ENCODE measurements at places on chromosomes 12 and 14.

DNA sequence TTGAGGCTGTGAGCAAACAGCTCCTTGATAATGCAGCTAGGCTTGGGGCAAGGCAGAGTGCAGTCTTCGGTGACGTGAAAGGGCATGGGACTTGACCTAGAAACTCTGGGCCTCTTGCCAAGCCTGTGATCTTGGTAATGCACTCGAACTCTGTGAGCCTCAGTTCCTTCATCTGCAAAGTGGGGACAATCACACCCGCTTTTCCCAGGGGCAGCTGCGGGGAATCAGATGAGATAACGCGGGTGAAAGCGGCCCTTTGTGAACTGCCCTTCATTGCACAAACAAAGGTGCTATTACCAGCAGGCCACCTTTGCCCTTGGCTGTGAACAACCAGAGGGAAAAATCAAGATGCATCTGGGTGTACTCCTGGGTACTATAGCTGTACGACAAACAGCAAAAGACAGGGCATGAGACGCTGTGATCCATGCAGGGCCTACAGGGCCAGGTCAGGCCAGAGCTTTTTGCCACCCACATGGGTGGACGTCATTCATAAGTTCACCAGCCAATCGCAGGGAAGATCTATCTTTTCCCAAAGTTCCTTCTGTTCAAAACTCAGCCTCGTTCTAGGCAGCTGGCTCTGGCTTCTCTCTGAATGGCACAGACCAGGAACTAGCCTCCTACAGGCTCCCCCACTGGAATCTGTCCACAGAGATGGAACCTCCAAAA, 3.2 kb downstream of the MSI1 start:
- no peak for DNase-seq

- DNase-seq = no peak
These were observed 63.5 kb downstream of the KITLG start for GRCh38 chr12:88516811-88517210.

GRCh38 chr14:102798926-102799325, 21.7 kb downstream of the TRAF3 start:
- no peak for DNase-seq

DNA sequence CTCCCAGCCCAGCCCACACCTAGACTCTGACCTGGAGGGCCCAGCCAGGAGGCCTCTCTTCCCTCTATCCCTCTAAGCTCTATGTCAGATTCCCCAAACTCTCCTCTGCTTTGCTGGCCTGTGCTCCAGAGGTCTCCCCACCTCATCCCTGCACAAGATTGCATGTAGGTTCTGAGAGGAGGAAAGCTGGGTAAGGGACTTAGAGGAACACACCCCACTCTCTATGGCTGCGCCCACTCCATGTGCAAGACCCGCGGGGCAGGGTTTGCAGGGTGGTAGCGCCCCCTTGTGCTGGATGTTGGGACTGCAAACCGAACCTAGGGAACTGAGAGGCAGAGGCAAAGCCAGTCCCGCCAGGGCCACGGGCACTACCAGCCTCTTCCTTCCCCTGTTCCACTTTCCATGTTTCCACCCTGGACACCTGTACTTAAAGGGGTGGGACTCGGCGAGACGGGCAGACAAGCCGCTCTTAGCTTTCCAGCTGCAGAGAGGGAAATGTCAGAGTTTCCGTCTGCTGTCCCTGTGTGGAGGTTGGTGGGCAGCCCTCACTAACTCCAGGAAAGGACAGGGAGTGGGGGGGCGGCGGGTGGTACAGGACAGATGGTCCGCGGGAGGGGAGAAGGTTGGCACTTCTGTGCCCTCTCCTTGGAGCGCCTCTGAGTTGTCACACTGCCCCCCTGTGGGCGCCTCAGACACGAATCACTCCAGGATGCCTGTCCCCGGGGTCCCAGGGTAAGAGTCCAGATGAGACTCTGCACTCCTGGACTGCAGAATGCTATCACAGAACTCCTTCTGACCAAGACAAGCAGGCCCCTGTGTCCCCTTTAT, 16.8 kb downstream of the MMP14 start:
- DNase-seq = peak; percentile 79

DNA sequence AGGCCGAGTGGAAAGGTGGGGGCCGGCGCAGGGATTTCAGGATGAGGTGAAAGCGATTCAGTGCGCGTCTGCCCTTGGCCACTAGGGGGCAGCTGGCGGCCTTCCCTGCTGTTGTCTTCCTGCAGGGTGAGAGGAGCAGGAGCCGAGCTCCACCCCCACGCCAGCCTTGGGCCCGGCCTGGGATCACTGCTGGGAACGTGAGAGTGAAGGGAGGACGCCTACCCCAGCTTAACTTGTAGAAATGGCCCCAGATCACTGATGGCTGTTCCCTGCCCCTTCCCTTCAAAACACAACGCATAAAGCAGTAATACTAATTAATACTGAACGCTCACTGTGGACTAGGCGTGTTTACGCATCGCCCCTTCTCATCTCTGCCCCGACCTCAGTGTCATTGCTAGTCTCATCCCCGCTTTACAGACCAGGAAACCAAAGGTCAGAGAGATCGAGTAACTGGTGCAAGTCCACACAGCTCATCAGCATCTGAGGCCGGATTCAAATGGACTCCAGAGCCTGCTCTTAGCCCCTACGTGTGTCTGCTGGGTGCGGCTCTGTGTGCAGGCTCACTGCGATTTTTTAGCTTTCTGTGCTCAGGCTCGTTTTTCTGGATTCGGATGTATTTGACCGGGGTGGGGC, 24.3 kb downstream of the MVK start:
- DNase-seq = peak; percentile 78

GRCh38 chr12:67504026-67504425, 144.5 kb upstream of the DYRK2 start:
- DNase-seq = no peak

GRCh38 chr12:70784042-70784668, 136.4 kb downstream of the PTPRR start:
- DNase-seq = no peak

DNA sequence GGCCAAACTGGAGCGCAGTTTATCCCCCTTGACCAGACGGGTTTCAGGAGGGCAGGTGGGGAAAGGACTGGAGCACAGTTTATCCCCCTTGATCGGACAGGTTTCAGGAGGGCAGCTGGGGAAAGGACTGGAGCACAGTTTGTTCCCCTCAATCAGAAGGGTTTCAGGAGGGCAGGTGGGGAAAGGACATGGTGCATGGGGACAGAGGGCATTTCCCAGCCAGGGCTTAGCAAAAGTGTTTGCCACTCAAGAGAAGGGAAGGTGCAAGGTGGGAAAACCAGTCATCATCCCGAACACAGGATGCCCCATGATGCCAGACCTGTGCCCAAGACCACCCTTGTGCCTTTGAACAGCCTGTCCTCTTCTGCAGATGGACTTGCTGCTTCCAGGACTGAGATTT, 54.7 kb downstream of the SPTB start:
- DNase-seq = no peak

DNA sequence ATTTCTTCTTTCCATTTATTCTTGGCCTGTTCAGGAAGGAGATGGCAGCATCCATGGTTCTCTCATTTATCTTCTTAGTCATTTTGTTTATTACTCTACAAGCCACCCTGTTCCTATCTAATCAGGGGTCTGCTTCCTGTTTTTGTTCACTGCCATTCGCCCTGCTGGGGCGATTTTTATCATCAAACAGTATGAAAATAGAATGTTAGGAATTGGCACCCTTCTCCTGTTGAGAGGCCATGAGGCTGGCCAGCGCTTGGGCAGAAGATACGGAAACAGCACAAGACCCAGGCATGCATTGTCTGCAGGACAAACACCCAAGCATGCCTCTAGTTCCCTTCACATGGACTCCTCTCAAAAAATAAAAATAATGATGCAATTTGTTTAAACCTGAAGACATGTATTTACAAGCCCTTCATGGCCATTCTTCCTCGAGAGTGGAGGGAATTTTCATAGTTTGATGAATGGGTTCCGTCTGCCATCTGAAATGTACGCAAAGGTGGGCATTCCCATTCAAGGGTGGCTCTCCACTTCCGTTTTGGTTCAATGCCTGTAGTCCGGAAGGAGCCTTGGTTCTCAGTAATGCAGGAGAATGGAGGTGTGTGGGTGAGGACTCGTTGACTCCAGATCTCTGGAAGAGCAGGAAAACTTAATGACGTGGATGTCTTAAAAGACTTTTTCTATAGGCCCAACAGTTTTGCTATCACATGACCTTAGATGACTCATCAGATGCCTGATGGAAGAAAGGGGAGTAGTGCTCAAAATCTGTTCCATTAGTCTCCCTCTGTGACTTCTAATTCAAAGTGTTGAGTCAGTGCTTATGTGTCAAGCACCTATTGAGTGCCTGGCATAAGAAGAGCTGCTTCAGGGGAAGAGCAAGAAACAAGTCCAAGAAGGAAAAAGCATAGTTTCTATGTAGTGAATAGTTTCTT, 252.4 kb upstream of the TBX3 start:
- no peak for DNase-seq

- no peak for DNase-seq
These were observed 253.0 kb downstream of the KTN1 start for GRCh38 chr14:55832974-55833373.

DNA sequence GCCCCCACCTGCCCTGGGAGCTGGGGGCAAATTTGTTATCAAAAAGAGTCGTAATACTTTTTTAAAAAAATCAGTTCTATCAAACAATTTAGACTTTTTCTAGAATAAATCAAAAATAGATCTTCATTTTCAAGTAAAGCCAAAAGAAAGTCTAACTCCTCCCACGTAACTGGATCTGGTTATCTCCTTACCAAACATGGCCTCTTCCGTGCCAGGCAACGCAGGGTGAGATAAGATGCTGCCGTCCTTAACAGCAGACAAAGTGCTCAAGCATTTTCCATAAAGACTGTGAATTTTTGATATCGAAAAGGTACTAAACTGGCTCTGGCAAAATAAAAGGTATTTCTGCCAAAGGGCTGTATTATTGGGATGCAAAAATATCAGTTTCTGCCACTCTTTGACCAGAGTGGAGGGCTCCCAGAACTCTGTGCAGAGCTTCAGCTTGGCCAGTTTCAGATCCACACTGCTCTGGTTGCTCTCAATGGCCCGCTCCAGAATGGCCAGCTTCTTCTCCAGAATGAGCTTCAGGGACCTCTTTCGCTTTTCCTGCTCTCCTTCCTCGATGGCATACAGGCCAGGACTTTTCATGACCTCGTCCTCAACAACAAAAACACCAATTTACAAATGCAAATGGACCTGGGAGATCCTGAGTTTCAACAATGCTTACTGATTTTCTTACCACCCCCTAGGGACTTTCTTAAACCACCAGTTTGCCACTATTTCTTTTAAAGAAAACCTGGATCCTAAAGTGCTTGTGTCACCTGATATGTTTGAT, 29.0 kb downstream of the NRDE2 start:
- DNase-seq = no peak

DNA sequence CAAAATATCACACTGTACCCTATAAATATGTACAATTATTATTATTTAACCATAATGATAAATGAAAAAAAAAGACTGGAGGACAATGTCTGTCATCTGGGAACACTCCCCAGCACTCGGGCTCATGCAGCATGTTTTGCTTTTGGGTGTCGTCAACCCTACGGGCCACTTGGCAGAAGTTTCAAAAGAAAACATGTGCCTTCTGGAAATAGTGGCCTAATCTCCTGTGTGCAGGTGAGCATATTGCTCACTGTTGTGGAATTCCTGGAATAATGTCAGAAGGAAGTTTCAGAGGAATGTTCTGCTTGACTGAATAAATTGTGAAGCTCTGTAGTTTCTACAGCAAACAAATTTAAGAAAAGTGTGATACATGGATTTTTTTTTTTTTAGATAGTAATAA, 298.3 kb downstream of the SSPN start:
- no peak for DNase-seq
